Glomerular endothelial cell (primary cell): ENCODE measurements at places on chromosomes 1 and 21. TPM values are rescaled to one million over a fixed set of nuclear protein-coding genes. Genes with fewer than 3 reads are reported as not detected.

Gene TSPEAR
- total RNA-seq: 0.12 TPM in 1 of 2 replicates, not detected in the other

Gene TEKT2
- 0.23 TPM in 1 of 2 replicates, not detected in the other for total RNA-seq

Gene BMP8A
- 0.15 and 0.53 TPM in 2 replicates for total RNA-seq

Gene HLX
- total RNA-seq: 27.3 and 30.4 TPM in 2 replicates

Gene CD52
- total RNA-seq: not detected in 2 replicates

Gene LBR
- 31.0 and 50.1 TPM in 2 replicates for total RNA-seq

Gene LRRC53
- not detected in 2 replicates for total RNA-seq

Gene TMEM222
- total RNA-seq: 29.8 and 40.7 TPM in 2 replicates

Gene SEC16B
- total RNA-seq: 1.5 and 1.6 TPM in 2 replicates

Gene MOV10
- total RNA-seq: 56.0 and 97.3 TPM in 2 replicates

Gene NPHS2
- total RNA-seq: not detected in 2 replicates

Gene BCAS2
- total RNA-seq: 42.5 and 45.1 TPM in 2 replicates

Gene GSTM5
- not detected in 2 replicates for total RNA-seq

Gene SLC30A2
- total RNA-seq: not detected in 2 replicates

Gene LCE1B
- not detected in 2 replicates for total RNA-seq

Gene USP48
- 48.4 and 61.5 TPM in 2 replicates for total RNA-seq

Gene GBP4
- total RNA-seq: 27.0 and 38.0 TPM in 2 replicates

Gene OR4F29
- not detected in 2 replicates for total RNA-seq

Gene MANEAL
- total RNA-seq: 1.1 and 2.2 TPM in 2 replicates

Gene ADSS2
- 42.0 and 43.3 TPM in 2 replicates for total RNA-seq

Gene U2AF1
- 37.6 and 61.5 TPM in 2 replicates for total RNA-seq

Gene CNIH4
- total RNA-seq: 41.5 and 53.6 TPM in 2 replicates

Gene CAPZA1
- 233 and 259 TPM in 2 replicates for total RNA-seq

Gene STUM
- under 0.01 and 0.35 TPM in 2 replicates for total RNA-seq

Gene TNNI3K
- not detected in 2 replicates for total RNA-seq

Gene SLC9C2
- not detected in 2 replicates for total RNA-seq

Gene F3
- 35.4 and 48.8 TPM in 2 replicates for total RNA-seq

Gene TMEM69
- total RNA-seq: 25.8 and 34.5 TPM in 2 replicates

Gene NBPF6
- total RNA-seq: not detected in 2 replicates

Gene PADI2
- 0.18 and 1.3 TPM in 2 replicates for total RNA-seq
